ENCODE measurements at places on chromosomes 12 and 14.

DNA sequence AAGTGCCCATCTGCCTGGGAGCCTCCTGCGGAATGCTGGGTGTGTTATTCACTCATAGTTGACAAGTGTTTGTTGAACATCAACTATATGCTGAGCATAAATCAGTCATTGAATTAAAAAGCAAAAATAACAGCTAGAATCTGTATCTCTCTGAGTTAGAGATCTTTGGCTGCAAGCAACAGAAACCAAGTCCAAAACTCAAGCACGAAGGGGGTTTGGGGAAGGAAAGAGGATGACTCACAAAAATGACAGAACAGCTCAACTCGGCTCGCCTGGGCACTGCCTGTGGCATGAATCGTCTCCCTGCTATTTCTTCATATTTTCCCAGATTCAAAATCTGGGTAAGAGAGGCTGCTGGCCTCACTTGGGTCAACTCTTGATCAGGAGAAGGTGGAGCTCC, 72.6 kb upstream of the NCOR2 start:
- no peak for DNase-seq

- DNase-seq, result no peak
These were observed 102.6 kb upstream of the LMNTD1 start for GRCh38 chr12:25655702-25656101.

- DNase-seq, result no peak
These were observed 105.3 kb upstream of the FOXG1 start for GRCh38 chr14:28661171-28661772.

DNA sequence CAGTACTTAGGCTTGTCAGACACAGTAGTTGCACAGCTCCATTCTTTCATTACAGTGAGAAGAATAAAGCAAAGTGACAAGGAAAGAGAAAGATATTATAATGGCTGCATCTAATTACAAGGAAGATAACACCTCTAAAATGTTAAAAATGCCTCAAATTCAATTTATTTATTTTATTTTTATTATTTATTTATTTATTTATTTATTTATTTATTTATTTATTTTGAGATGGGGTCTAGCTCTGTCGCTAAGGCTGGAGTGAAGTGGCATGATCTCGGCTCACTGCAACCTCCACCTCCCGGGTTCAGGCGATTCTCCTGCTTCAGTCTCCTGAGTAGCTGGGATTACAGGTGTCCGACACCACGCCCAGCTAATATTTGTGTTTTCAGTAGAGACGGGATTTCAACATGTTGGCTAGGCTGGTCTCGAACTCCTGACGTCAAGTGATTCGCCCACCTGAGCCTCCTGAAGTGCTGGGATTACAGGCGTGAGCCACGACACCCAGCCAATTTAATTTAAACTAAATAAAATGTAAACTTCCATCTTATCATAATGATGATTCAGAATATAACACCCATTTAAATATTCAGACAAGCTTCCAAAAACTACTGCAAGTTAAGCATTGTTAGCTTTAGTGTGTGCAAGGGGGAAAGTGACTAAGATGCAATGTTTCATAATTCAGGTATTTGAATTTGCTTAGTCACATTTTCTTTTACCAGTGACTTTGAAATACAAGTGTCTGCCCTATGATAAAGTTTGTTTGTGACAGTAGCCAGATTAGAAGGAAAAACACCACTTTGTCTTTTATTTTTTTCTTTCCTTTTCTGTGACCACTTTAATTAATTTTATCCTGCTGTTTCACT, 2.4 kb upstream of the CFAP54 start:
- no peak for DNase-seq

DNA sequence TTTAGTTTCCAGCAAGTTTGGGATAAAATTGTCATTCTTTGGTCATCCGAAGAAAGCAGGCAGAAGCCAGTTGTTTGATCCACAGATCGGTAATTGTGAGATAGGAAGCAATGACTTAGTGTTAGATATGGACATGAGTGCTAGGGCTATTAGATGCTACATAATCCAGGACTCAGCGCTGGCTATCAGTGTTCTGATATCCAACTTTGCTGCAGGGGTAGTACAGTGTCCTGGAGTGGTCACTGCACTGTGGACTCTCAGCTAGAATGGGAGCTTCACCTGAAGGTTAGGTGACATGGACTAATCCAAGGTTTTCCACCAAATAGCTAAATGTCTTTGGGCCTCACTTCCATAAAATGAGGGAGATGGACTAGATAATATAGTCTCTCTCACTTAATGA, 39.9 kb downstream of the STK38L start:
- DNase-seq, result no peak

DNA sequence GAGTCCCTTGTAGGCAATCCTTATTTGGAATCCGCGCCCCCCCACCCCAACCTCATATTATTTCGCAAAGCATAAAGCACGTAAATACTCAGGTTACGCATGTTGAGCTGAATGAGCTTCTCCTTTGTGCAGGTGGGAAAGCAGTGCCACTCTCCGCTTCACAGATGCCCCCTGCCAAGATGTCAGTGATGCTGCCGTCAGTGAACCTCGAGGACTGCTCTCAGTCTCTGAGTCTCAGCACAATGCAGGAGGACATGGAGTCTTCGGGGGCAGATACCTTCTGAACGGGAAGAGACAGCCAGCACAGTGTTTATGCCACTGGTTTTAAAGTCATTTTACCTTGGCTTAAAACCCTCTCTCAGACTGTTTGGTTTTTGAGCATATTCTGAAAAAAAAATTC, 90.1 kb upstream of the DACT1 start:
- no peak for DNase-seq

DNA sequence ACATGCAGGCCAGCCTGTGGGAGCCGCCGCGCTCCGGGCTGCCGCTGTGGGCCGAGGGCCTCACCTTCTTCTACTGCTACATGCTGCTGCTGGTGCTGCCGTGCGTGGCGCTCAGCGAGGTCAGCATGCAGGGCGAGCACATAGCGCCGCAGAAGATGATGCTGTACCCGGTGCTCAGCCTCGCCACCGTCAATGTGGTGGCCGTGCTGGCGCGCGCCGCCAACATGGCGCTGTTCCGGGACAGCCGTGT, 2.9 kb downstream of the TMEM121 start:
- DNase-seq, result no peak

DNA sequence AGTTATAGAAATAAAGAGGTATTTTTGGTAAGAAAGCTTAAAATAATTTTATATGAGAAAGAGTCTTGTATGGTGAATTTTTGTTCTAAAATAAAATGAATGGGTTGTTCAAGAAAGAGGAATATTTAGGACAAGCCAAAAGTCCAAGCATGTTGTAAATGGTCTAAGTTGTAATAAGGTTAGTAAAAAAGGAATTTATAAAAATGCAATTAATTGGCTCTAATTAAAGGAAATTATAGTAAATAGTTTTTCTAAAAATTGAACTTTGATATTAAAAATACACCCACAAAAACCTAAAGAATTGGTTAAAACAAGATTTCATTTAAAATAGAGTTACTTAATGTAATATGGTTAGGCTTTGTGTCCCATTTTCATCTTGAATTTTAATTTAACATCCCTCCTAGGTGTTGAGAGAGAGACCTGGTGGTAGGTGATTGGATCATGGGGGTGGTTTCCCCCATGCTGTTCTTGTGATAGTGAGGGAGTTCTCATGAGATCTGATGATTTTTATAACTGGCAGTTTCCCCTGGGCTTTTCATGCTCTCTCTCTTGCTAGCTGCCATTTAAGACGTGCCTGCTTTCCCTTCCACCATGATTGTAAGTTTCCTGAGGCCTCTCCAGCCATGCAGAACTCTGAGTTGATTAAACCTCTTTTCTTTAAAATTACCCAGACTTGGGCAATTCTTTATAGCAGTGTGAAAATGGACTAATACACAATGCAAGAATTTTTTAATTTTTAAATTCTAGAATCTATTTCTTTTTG, 13.0 kb downstream of the SLC22A17 start:
- no peak for DNase-seq

DNA sequence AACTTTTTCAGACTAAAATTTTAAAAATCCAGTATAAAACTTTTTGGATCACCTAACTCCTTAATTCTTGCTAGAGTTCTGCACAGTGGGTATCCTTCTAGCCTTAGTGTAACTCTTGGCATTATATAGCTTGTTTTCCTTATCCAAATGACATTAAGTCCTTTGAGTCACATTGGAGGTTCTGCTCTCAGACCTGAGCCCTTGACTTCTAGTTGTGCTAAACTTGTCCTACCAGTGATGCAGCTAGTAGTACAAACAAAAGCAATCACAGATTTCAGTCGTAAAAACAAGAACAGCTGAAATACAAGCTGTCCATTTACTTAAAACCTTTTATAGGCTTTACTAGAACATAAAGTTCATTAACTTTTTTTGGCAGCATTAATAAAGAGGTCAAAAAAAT, 10.5 kb downstream of the ZBTB1 start:
- no peak for DNase-seq

DNA sequence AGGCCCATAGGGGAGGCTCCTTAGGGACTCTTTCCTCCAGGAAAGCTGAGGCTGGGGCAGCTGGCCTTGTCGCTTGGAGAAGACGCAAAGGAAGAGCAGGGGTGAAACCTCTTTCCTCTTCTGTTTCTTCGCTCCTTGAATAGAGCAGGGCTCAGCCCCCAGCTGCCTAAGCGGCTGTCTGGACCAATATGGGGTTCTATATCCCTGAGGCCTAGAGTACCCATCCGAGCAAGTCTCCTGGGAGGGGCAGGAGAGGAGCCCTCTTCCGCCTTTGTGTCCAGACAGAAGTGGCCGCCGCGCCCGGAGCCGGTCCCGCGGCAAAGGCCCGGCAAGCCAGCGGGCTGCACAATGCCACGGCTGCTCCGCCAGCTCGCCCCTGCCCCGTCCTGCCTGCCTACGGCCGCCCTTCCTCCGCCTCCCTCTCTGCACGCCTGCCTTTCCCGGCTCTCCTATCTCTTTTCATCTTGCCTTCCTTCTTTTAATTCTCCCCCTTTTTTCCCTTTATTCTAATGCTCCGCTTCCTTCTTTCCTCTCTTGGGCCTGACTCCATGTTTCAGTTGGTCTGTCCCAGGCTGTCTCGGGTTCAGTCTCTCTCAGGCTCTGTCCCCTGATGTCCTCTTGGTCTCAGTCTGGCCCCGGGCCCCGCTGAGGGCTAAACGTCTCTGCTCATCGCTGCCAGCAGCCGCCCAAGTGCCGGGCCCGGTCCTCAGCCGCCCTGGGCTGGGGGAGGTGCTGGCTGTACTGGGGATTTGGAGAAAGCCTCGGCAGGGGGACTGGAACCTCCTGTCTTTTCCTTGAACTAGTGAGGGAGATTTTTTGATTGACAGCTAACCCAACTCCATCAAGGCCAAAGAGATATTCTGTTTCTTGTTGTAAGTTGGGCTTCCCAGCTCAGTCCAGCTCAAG, 2.5 kb upstream of the HOXC9 start:
- DNase-seq, result no peak

DNA sequence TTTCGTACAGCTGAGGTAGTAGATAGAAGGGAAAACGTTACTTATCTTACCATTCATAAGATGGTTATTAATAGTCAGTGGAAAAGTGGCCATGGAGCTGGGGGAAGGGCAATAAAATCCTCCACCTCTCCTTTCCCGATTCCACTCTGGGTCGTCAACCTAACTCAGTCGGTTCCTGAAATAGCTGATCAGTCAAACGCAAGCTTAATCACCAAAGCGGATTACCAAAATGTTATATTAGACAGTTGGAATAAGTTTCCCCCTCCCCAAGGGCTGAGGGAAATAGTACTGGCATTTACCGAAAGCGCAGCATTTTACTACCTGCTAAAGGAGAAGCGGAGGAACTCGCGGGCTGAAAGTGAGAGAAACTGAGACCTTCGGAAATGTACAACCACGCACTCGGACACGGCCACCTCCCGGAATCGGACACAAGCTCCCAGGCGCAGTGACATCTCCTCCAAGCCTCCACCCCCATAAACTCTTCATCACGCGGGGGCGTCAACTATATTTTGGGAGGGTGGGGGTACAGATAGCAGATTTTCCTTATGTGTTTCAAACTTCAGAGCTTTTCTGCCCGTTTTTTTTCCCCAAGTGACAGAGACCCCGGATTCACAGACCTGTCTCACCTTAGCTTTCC, 1.2 kb downstream of the PPM1H start:
- DNase-seq, result no peak

DNA sequence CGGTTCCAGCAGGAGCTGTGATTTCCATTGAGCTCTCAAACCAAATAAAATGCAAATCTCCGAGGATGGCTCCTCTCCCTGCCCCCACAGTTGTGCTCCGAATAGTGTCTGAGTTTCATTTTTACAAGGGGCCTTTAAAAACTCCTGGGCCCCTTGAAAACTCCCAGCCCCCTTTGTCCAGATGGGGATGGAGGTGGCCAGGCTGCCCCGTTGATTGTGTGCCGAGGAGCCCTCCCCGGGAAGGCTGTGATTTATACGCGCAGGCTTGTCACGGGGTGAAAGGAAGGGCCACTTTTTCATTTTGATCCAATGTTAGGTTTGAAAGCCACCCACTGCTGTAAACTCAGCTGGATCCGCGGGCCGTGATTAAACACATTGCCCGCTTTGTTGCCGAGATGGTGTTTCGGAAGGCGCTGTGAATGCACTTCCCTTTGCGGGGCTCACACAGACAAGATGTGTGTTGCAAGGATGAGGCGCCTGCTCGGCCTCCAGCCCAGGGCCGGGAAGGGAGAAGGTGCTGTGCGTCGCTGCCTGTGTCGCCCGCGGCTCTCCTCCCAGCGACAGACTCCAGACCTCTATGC, 98.8 kb downstream of the TMEM132C start:
- no peak for DNase-seq

DNA sequence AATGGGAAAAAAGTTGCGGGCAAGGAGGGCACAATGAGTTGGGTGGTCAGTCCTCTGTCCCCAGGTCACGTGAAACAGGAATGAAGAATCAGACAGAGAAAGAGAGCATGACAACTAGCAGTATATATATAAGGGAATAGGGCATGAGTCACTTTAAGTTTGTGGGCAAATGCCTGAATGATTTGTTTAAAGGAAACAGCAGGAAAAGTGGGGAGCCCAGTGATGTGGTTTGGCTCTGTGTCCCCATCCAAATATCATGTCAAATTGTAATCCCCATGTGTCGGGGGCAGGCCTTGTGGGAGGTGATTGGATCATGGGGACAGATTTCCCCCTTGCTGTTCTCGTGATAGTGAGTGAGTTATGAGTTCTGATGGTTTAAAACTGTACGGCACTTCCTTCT, 195.3 kb upstream of the IGF1 start:
- DNase-seq, result no peak

- DNase-seq, result peak; percentile 10
These were observed 16.7 kb downstream of the OR9K2 start for GRCh38 chr12:55142669-55143565.

GRCh38 chr12:68259318-68259940, 6.0 kb upstream of the IL22 start:
- no peak for DNase-seq

DNA sequence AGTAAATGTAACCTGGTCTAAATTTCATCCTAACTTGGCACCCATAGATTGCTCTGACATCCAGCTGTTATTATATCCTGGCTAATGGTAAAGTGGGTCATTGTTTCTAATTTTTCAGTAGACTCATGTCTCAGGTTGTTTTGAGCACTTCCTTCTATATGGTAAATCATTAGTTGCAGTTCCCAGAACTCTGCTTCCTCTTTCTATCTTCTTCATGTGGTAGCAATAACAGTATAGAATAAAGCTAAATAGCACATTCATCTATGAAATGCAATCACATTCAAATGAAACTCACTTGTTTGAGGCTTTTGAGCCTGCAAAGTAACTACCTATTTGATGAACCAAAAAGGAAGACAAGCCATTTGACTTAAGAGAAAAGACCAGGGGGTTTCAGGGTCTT, 65.1 kb upstream of the GZMB start:
- DNase-seq, result no peak
